ENCODE measurements at places on chromosomes 11 and 22.

- DNase-seq = no peak
Observed at GRCh38 chr11:2772544-2773031, 72.8 kb upstream of the KCNQ1OT1 start.

DNA sequence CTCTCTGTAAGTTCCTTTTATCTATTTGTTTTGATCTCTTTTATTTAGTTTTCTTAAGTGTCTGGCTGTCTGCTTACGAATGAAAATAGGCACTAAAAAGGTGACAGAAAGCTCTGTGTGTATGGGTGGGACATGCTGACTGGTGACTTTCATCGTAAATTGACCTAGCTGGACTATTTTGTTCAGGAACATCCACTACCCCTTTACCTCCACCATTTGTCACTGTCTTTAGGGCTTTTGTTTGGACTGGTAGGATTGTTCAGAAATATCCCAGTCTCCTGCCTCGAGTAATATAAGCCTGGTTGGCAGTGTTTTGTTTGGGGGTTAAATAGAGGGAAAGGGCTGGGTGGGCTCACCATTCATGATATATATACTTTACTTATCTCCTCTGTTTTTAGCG lies 20.9 kb downstream of the EMSY start:
- DNase-seq = no peak

DNA sequence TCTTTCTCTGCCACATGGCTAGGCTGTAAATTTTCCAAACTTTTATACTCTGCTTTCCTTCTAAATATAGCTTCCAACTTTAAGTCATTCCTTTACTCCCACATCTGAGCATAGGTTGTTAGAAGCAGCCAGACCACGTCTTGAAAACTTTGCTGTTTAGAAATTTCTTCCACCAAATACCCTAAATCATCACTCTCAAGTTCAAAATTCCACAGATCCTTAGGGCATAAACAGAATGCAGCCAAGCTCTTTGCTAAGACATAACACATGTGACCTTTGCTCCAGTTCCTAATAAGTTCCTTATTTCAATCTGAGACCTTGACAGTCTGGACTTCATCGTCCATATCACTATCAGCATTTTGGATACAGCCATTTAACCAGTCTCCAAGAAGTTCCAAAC lies 749.9 kb downstream of the METTL15 start:
- DNase-seq = no peak

DNA sequence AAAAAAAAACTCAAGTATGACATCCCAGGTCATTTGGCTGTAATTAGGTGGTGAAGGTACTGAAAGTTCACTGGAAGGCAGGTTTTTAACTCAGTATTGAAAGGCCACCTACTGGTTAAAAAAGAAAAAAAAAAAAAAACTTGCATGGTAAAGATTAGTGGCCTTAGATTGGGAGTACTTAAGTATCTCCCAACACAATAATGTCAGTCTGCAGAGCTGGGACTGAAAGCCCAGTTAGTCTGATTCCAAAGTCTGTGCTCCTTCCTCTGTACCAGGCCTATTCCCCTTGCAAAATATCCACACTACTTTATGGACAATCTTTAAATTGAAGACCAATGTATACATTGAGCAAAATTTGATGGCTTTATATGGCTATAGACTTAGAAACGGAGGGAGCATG lies 85.5 kb downstream of the NOX4 start:
- no peak for DNase-seq

GRCh38 chr11:10388574-10388973 lies 66.5 kb upstream of the AMPD3 start:
- DNase-seq = no peak

DNA sequence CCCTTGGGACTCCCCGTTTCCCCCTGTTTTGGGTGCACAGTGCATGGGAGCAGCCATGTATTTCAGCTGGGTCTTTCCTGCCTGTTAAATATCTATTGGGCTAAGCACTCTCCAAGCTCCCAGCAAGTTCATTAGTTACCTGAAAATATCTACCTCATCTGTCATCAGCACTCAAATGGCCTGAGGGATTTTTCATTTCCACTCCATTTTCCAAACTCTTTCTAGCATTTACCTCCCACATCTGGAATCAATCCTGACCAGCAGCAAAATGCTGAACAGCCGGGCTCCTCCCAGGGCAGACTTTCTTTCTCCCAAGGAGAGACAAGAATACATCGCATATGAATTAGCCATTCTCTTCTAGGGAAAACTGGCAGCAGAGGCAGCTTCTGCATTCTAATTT lies 273.5 kb upstream of the MPPED2 start:
- DNase-seq = no peak

- DNase-seq = no peak
Observed at GRCh38 chr22:37232140-37232998, 11.7 kb downstream of the RAC2 start.

DNA sequence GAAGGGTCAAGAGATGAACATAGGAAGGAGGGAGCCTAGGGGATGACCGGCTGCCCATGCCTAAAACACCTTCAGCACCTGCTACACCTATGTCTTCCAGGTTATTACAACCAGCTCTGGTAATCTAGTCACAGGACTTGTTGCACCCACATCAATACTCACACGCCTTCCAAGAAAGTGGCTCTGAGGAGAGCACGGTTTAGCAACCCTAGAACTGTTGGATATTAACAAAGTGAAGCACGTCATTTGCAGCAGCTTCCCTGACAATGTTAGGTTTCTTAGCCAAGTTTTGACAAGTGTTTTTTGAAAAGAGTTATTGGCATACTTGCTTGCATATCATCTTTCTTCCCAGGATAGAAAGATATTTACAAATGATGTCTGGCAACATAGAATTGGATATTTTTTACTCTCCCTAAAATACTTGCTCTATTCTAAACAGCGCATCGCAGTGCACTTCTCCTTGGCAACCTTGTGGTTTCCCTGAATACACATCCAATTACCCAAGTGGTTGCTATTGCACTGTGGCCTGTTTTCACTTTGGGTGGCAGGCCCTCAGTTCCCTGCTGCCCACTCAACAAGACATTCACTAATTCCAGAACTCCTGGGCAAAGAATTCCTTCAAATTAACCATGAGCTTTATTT lies 94.3 kb upstream of the ARHGAP42 start:
- no peak for DNase-seq

DNA sequence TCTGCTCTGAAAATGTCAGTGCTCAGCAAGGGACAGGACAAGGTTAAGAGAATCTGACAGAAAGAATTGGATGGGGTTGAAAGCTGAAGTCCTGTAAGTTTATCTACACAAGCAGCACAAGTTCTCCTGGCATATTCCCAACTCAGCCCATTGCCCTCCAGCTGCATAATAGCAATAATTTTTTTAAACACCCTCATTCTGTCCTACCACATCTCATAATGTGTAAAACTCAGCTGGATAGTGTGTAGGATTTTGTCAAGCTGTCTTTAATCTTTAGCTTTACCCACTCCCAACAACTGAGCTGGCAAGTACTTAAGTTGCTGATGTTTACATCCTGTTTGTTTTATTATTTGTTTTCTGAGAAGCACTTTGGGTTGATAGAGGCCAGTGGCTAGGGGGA lies 158.9 kb downstream of the CADM1 start:
- DNase-seq = no peak

- DNase-seq = no peak
Observed at GRCh38 chr22:32476281-32477195, 1.9 kb downstream of the FBXO7 start.

- no peak for DNase-seq
Observed at GRCh38 chr11:134480136-134480712, 68.2 kb upstream of the B3GAT1 start.

- no peak for DNase-seq
Observed at GRCh38 chr11:124842305-124842704, 22.9 kb upstream of the ROBO3 start.

DNA sequence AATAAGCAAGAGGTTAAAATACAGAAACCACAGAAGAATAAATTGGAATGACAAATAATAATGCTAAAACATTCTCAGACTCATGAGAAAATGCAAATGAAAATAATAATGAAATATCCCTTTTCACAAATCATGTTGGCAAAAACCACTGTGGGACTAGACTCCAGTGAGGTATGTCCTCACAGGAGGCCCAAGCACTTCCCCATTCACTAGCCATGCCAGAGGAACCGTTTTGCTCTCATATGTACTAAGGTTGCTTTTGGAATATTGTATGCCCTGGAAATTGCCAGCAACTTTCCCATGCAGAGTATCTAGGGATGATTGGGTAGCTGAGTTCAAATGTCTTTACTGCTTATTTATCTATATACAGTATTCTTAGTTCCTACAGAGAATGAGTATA lies 106.2 kb upstream of the CHORDC1 start:
- DNase-seq = no peak

DNA sequence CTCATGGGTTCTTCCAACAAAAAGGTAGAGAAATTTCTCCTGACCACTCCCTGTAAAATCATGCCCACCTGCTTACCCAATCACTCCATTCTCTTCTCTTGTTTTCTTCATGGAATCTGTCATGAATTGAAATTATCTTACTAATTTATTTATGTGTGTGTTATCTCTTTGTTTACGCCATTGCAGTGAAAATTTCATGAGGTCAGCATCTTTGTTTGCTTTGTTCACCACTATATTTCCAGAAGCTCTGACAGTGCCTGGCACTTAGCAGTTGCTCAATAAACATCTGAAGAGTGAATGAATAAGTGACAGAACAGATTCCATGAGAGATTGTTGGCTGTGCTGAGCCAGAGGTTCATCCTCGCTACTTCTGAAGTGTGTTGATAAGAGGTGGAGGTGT lies 329.5 kb downstream of the NXPE2 start:
- no peak for DNase-seq

DNA sequence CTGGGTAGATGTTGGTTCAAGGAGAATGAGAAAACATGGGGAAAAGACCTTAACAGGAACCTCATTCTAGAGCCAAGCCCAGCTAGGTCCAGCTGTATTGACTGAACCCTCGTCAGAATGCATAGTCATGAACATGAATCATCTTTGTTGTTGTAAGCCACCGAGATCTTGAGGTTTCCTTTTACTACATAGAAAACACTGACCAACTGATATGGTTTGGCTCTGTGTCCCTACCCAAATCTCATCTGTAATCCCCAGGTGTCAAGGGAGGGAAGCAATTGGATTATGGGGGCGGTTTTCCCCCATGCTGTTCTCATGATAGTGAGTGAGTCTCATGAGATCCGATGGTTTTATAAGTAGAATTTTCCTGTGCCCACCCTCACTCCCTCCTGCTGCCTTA lies 19.4 kb upstream of the PHOX2A start:
- DNase-seq = no peak

DNA sequence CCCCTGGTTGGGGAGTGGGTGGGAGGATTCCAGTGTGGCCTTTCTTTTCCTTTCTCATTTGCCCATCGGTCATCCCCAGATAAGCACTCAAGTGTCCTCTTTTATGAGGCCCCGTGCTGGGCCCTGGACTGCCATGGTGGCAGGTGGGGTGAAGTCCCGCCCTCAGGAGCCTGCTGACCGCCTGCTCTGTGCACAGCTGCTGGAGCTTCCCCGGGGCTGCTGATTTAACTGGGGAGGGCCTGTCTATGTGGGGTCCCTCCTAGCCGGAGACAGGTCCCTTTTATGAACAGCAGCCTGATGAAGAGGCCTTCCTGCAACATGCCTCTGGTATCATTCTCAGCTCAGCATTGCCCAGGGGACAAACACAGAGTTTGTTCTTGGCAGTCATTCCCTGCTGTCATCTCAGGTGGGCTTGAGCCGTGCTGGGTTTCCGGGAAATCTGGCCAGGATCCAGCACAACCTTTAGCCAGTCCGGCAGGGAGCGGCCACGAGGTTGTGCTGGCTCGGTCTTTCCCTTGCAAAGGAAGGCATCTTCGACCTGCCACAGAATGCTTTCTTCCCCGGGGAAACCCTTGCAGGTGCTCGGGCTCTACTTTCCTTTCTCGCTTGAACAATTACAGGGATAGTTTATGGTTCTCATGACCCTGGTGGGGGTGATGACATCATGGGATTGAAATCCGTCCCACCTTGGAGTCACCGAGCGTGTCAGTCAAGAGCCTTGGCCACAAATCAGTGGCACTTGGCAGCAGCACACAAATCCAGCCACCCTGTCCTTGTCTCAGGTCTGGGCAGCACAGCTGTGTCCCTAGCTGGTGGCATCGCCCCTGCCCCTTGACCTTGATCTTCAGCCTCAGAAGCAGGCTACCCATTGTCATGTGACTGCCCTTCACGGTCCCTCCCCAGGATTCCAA lies 20.1 kb downstream of the ST14 start:
- no peak for DNase-seq

GRCh38 chr11:129208863-129209262 lies 16.7 kb upstream of the ARHGAP32 start:
- DNase-seq = no peak

- no peak for DNase-seq
Observed at GRCh38 chr11:90326647-90327046, 103.8 kb upstream of the CHORDC1 start.

GRCh38 chr11:103420593-103420992 lies 311.4 kb downstream of the DYNC2H1 start:
- DNase-seq = no peak

GRCh38 chr22:31128156-31128555 lies 5.4 kb downstream of the INPP5J start:
- DNase-seq = peak; percentile 5

DNA sequence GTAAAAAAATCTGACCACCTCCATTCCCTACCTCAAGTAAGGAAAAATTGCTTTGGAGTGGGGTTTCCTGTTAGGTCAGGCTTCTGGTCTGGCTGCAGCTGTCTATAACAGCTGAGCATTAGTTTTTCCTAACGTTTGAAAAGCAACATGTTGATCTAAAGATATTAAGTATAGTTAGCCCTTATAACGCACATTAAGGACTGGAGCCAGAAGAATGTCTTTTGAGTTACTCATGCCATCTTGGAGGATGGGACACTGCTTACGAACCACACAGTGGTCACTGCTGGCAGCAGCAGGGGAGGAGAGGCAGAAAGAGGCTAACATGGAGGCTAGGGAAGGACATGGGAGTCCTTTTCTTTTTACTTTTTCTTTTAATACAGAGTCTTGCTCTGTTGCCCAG lies 44.1 kb upstream of the GDPD4 start:
- DNase-seq = no peak

GRCh38 chr11:81420668-81421250 lies 1312.9 kb downstream of the FAM181B start:
- no peak for DNase-seq

DNA sequence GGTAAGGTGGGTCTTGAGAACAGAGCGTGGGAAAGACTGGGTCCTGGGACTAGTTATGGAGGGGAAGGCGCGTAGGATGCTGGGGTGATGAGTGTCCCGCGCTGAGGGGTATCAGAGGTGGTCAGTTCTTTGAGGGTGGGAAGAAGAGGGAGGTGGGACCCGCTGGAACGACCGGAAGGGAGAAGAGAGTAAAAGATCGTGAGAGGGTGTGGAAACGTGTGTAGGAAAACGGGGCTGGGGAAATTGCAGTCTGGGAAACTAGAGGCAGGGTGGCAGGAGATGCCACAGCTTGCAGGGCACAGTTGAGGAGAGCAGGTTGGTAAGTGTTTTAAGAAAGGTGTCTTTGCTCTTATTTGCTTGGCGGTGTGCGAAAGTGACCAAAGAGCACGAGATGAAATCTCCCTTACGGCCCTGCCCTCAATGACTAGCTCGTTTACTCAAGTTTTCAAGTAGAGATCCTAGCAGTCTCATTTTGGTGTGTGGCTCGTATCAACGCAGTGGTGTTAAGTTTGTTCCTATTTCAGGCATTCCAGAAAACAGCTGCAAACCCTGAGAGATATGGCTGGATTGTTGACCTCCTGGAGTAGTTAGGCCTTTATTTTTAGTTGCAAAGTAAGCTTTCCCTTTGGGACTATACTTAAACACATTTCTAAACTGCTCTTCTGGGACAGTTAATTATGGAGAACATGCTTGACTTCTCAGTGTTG lies 615 bp downstream of the STT3A start:
- DNase-seq = no peak
